HCT116 (cell line): ENCODE measurements at places on chromosomes 7 and 10. TPM values are rescaled to one million over a fixed set of nuclear protein-coding genes. Genes with fewer than 3 reads are reported as not detected.

DNA sequence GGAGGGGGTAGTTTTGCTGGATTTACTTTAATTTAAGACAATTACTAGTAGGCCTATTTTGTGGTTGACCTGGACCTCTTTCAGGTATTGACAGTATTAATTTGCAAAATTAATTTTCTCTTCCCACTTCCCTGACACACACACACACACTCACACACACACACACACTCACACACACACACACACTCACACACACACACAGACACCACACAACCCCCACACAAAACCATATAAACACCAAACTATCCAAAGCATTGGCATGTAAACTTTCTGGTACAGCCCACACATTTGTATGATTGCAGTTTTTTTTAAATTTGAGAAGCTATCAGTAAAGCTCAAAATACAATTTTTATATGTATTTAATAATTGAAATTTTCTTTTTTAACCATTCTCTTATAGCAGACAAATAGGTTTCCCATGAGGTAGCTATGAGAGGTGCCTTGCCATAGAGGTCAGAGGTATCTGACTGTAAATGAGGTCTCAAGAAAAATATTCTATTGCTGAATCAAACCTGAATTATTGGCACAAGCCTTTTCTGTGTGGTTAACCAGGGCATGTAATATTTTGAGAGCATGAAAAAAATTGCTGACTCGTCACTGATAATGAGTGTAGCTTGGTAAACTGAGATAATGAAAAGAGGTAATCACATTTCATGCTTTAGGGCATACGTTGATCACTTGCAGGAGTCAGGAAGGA lies 306.5 kb downstream of the GATA3 start:
- no peaks in the 10 kb centered on the region for H3K27me3 ChIP-seq
- no peak for DNase-seq
- no peaks in the 10 kb centered on the region for H3K36me3 ChIP-seq
- H3K27ac ChIP-seq, result no peak overlapping the region
- H3K4me3 ChIP-seq, result no peak overlapping the region
- no peaks in the 10 kb centered on the region for H3K4me1 ChIP-seq

DNA sequence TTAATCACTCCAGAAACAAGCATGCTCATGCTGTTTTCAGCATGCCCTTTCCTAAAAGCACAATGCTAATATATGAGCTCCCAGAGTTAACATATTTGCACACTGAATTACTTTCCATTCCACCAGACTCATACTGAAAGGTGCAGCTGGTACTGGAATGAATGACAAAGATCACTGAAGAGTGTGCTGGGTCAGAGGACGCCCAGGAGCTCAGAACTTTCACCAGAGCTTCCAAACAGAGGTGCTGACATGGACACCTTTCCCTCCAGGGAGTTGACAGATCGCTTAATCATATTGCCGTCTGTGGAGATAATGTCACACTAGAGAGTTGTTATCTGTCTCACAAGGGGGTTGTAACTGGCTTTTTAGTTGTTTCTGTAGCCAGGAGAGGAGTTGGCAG lies 292.9 kb downstream of the LHFPL3 start:
- peaks cover 18% of the 10 kb centered on the region for H3K27me3 ChIP-seq
- no peak overlapping the region for H3K4me3 ChIP-seq
- H3K36me3 ChIP-seq, result no peaks in the 10 kb centered on the region; the same call in 1 of the 2 replicates
- no peaks in the 10 kb centered on the region for H3K4me1 ChIP-seq

- H3K4me1 ChIP-seq, result peaks cover 18% of the 10 kb centered on the region
- no peak for DNase-seq
- H3K36me3 ChIP-seq, result no peaks in the 10 kb centered on the region
Measured at GRCh38 chr7:12210179-12211053, 678 bp upstream of the TMEM106B start.

The MGMT gene
- total RNA-seq, result 11.5 TPM

The CEP55 gene
- total RNA-seq, result 63.7 TPM

DNA sequence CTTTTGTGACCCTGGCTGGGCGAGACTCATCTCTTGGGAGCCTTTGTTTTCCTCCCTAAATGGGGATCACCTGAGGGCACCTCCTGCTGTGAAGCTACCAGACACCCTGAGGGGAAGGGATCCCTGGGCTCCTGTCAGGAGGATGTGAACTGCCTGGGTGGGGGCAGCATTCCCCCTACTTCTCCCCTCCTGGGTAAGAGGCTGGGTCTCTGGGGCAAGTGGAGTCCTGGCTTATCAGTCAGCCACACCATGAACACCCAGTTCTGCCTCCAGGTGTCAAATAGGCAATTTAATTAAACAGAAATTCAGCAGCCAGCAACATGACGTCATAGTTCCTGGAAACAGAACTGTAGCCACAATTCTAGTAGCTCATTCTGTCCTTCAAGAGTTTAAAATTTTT lies 97.7 kb upstream of the RET start:
- no peak overlapping the region for H3K4me3 ChIP-seq
- DNase-seq, result no peak
- H3K4me1 ChIP-seq, result no peaks in the 10 kb centered on the region
- no peak overlapping the region for H3K27ac ChIP-seq
- no peaks in the 10 kb centered on the region for H3K36me3 ChIP-seq

The LRRN3 gene
- total RNA-seq, result 0.07 TPM

The C10orf67 gene
- not detected for total RNA-seq

The HHEX gene
- total RNA-seq, result 11.0 TPM

- H3K27ac ChIP-seq, result no peak overlapping the region
- no peak overlapping the region for H3K4me3 ChIP-seq
- H3K4me1 ChIP-seq, result peaks cover 9% of the 10 kb centered on the region
- no peak for DNase-seq
Measured at GRCh38 chr10:86083664-86084175, 282.9 kb downstream of the GRID1 start.

- DNase-seq, result no peak
- H3K27ac ChIP-seq, result no peak overlapping the region
- H3K36me3 ChIP-seq, result no peaks in the 10 kb centered on the region
- no peaks in the 10 kb centered on the region for H3K27me3 ChIP-seq
- H3K4me1 ChIP-seq, result no peaks in the 10 kb centered on the region
Measured at GRCh38 chr10:77863446-77863845, 63.1 kb downstream of the DLG5 start.
